Non-pigmented ciliary epithelial cell (primary cell): ENCODE measurements at places on chromosomes 1 and 21.

- no peak for DNase-seq
Measured at GRCh38 chr1:95503278-95504030, 269.4 kb downstream of the RWDD3 start.

DNA sequence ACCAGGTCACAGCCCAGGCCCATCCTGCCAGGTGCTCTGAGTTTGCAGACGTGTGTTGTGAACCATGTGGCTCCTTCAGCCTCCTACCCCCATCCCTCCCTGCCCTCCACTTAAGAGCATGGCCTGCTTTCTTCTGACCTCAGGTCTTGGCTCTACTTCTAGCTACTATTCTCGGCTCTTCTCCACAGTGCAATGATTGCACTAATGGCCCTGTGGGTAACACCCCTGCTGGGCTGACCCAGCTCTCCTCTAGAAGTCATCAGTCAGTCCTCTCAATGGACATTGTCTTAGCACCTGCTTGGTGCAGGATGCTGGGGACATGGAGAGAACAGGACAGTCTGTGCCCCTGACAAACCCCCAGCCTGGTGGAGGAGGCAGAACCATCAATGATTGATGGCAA is 22.2 kb upstream of the IFFO2 start:
- DNase-seq: no peak

- DNase-seq: no peak
Measured at GRCh38 chr1:54803761-54804470, 2.8 kb upstream of the TTC22 start.

DNA sequence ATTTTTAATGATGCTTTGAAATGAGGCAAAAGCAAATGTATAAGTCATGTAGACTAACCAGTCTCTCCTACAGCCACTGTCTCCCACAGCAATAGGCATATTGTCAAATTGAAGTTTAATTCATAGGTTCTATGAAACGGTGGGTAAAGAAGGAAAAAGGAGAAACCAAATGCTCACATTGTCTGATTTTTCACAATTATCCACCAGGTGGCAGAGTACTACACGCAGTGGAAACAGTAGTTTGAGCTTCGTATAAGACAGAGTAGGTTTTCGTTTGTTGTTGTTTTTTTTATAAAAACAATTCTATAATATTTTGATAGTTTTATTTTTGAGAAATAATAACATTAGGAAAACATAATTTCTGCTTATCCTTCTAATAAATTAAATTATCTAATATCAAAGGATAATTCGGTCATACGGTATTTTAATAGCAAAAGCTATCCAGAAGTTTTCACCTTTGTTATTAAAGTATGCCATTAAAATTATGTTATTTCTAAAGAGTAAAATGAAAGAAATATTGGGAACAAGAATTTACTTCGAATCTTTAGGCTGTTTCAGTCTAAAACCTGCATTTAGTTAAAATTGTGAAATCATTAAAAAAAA is 39.1 kb downstream of the TYW3 start:
- peak; percentile 28 for DNase-seq

GRCh38 chr1:206521127-206521526 is 13.8 kb downstream of the RASSF5 start:
- DNase-seq: no peak

- DNase-seq: no peak
Measured at GRCh38 chr1:198966519-198966918, 327.7 kb downstream of the PTPRC start.
